Stimulated activated CD4-positive, alpha-beta T cell treated with anti-CD3 and anti-CD28 coated beads, Interleukin-2, amount 100 ng/mL, for 48 hours (primary cell): ENCODE measurements at places on chromosomes 6 and 20.

GRCh38 chr6:15888798-15889772, 226.3 kb upstream of the DTNBP1 start:
- DNase-seq: no peak

DNA sequence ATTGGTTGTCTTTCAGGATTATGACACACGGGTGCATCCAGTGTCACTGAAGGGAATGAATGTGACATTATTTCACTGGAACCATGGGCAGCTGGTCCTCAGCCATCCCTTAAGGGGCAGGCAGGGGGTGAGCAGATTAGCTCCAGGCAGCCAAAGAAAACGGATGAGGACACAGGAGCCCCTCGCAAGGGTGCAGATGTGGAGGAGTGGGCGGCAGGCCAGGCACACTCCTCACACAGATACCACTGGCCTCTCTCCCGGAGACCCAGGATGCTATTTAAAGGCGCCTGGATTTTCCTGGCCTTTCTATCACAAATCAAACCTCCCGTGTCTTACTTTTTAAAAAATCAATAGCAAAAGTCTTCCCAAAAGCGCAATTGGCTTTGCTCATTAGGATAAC, 210.4 kb downstream of the TAF4 start:
- DNase-seq: no peak

DNA sequence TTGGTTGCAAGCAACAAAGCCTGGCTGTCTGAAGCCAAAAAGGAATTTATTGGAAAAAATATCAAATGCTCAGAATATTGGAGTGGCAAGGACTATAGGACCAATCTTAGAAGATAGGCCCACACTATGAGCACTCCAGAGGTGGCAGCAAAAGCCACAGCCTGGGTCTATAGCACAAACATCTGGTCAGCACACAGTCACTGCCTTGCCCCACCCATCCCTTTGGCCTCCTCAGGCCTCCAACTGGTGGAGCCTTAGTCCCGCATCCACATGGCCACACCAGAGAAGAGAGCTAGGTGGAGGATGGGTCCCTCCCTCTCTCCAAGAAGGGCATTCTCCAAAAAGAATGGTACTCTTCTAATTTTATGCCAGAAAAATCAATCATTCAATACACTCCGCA, 14.0 kb downstream of the NUDT3 start:
- no peak for DNase-seq

DNA sequence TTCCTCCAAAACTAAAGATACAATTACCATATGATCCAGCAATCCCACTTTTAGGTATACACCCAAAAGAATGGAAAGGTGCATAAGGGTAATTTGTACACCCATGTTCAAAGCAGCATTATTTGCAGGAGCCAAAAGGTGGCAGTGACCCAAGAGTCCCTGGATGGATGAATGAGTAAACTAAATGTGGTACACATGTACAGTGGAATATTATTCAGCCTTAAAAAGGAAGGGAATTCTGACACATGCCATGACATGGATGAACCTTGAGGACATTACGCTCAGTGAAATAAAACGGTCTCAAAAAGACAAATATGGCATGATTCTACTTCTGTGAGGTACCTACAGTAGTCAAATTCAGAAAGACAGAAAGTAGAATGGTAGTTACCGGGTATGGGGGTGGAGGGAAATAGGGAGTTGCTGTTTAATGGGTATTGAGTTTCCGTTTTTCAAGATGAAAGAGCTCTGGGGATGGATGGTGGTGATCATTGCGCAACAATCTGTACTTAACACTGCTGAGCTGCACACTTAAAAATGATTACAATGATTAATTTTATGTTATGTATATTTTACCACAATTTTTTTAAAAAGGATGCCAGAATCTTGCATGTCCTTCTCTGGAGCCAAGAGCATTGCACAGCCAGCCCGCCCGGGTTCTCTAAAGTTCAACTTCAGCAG, 518.9 kb upstream of the JARID2 start:
- DNase-seq: no peak

GRCh38 chr20:52801628-52802006, 170.5 kb upstream of the TSHZ2 start:
- no peak for DNase-seq

- peak; percentile 5 for DNase-seq
These were observed 101.4 kb downstream of the SLX4IP start for GRCh38 chr20:10536531-10536930.

DNA sequence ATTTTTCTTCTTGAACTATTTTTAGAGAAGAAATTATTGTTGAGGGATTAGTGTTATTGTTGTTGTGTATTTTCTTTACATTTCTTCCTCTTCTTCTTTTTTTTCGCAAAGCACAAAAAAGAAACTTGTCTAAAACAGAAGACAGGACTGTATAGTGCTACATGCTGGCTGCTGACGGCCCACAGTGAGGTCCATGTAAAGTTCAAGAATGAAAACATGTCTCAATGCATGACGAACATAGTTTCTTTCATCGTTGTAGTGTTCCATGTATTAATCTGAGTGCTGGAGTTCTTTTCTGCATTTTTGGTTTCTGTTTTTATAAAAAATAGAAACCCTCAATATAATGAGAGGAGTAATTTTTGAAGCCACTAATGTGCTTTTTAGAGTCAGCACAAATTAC, 462.9 kb upstream of the MARCKS start:
- DNase-seq: no peak

- DNase-seq: no peak
These were observed 170.3 kb upstream of the PDE7B start for GRCh38 chr6:135680964-135681913.

GRCh38 chr6:71028236-71028876, 71.5 kb upstream of the B3GAT2 start:
- DNase-seq: no peak

GRCh38 chr6:140641412-140641811, 1267.0 kb upstream of the CITED2 start:
- no peak for DNase-seq

GRCh38 chr6:36772397-36772796, 66.8 kb downstream of the CPNE5 start:
- no peak for DNase-seq

GRCh38 chr6:134183844-134184243, 131.4 kb upstream of the SLC2A12 start:
- no peak for DNase-seq

GRCh38 chr6:44454198-44454597, 66.7 kb downstream of the CDC5L start:
- no peak for DNase-seq
